ENCODE measurements at places on chromosomes 4 and X. TPM values are rescaled to one million over a fixed set of nuclear protein-coding genes. Genes with fewer than 3 reads are reported as not detected.

- no peaks in the 10 kb centered on the region for H3K27me3 ChIP-seq
- DNase-seq, result no peak
- no peak overlapping the region for H3K4me3 ChIP-seq
- no peak overlapping the region for H3K27ac ChIP-seq
- H3K4me1 ChIP-seq, result no peaks in the 10 kb centered on the region
- H3K36me3 ChIP-seq, result no peaks in the 10 kb centered on the region
These were observed 157.1 kb downstream of the PDGFRA start for GRCh38 chr4:54386042-54386669.

GRCh38 chr4:137768196-137768595, 235.9 kb upstream of the PCDH18 start:
- no peaks in the 10 kb centered on the region for H3K36me3 ChIP-seq
- H3K4me1 ChIP-seq, result no peaks in the 10 kb centered on the region
- H3K27ac ChIP-seq, result no peak overlapping the region
- no peaks in the 10 kb centered on the region for H3K27me3 ChIP-seq
- H3K4me3 ChIP-seq, result no peak overlapping the region

DNA sequence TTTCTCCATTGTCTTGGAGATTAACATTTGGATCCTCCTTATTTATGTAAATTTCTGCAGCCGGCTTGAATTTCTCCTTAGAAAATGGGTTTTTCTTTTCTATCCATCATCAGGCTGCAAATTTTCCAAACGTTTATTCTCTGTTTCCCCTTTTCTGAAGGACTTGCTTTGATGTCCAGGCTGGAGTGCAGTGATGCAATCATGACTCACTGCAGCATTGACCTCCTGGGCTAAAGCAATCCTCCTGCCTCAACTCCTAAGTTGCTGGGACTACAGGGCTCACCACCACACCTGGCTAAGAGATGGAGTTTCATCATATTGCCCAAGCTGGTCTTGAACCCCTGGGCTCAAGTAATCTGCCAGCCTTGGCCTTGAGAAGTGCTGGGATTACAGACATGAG, 144.0 kb upstream of the ZXDB start:
- no peaks in the 10 kb centered on the region for H3K36me3 ChIP-seq
- H3K4me3 ChIP-seq, result no peak overlapping the region
- no peaks in the 10 kb centered on the region for H3K4me1 ChIP-seq
- DNase-seq, result no peak
- no peak overlapping the region for H3K27ac ChIP-seq
- H3K27me3 ChIP-seq, result no peaks in the 10 kb centered on the region

- H3K36me3 ChIP-seq, result no peaks in the 10 kb centered on the region
- H3K4me3 ChIP-seq, result no peak overlapping the region
- H3K27ac ChIP-seq, result no peak overlapping the region
- H3K27me3 ChIP-seq, result peaks cover 41% of the 10 kb centered on the region
- H3K4me1 ChIP-seq, result peaks cover 4% of the 10 kb centered on the region
These were observed 5.4 kb upstream of the NEUROG2 start for GRCh38 chr4:112521123-112522023.

XPNPEP2 gene
- total RNA-seq, result 0.08 TPM

DNA sequence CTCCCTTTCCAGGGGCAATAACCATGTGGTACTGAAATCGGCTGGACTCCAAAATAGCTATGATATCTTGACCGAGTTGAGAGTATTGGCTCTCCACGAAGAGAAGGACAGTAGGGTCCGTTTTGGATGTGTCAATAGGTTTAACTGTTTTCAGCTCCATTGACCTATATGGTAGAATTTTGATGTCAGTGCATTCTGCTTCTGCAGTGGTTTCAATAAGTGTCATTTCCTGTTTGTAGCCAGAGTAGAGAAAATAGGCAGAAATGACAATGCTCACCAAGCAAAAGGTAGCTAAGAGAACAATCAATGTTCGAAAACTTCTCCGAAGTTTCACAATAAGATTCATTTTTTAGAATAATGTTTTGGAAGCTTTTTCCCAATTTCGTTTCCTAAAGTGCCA, 36.7 kb downstream of the NDST4 start:
- H3K4me1 ChIP-seq, result no peaks in the 10 kb centered on the region
- H3K27ac ChIP-seq, result no peak overlapping the region
- no peaks in the 10 kb centered on the region for H3K27me3 ChIP-seq
- no peak overlapping the region for H3K4me3 ChIP-seq

DNA sequence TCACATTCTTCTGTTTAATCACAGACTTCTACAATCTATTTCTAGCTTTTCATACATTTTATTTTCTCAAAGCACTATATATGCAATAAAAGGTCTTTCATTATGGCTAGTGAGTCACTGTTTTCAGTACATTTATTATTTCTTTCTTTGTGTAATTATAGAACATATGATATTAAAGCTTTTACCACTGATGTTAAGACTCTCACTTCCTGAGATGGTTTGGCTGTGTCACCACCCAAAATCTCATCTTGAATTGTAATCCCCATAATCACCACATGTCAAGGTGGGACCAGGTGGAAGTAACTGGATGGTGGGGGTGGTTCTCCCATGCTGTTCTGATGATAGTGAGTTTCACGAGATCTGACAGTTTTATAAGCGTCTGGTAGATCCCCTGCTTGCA, 41.9 kb downstream of the UBA6 start:
- no peak overlapping the region for H3K4me3 ChIP-seq
- H3K27ac ChIP-seq, result no peak overlapping the region
- H3K36me3 ChIP-seq, result peaks cover 32% of the 10 kb centered on the region

DNA sequence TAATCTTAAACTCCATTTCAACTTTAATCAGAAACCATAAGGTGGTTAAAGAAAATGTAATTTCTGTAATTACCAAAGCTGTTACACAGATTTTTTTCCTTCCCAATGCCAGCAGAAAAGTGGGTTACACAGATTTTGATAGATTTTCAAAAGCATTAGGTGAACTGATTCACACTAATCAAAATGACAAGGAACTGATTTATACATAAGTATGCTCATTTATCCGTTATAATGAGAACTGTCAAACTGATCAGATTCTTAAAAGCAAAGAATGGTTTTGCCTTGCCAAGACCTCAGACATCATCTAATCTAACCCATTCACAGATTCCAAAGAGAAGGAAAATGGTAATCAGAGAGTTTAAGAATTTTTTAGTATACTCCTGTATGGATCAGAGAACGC, 5.2 kb downstream of the UGDH start:
- DNase-seq, result no peak
- H3K4me3 ChIP-seq, result no peak overlapping the region
- H3K4me1 ChIP-seq, result peaks cover 22% of the 10 kb centered on the region
- H3K27ac ChIP-seq, result peak overlapping the region; percentile 12

DNA sequence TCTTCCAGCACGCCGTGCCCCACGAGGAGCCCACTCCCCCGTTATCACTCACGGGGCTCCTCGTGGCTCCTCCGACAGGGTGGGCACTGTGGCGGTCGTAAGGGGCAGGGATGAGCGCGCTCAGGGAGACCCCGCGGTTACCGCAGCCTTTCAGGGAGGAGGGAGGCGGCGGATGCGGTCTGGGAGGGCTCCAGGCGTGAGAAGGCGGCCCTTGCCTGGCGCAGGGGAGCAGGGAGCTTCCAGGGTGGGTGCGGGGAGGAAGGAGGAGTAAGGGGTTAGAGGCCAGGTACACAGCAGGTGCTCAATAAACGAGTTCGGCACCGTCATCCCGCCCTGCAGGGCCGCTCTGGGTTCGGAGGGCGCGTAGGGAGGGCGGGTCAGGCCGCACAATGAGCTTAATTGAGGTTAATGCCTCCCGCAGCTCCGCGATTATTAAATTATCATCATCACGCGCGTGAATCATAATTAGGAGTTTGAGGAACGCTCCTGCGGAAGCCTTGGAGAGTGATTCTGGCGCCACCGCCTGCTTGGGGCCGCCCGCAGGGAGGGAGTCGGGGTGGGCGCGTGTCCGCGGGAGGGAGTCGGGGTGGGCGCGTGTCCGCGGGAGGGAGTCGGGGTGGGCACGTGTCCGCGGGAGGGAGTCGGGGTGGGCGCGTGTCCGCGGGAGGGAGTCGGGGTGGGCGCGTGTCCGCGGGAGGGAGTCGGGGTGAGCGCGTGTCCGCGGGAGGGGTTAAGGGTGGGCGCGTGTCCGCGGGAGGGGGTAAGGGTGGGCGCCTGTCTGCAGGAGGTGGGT, 7.6 kb upstream of the NKX1-1 start:
- H3K4me1 ChIP-seq, result no peaks in the 10 kb centered on the region
- no peak overlapping the region for H3K4me3 ChIP-seq
- no peaks in the 10 kb centered on the region for H3K36me3 ChIP-seq
- H3K27me3 ChIP-seq, result no peaks in the 10 kb centered on the region
- DNase-seq, result no peak

DNA sequence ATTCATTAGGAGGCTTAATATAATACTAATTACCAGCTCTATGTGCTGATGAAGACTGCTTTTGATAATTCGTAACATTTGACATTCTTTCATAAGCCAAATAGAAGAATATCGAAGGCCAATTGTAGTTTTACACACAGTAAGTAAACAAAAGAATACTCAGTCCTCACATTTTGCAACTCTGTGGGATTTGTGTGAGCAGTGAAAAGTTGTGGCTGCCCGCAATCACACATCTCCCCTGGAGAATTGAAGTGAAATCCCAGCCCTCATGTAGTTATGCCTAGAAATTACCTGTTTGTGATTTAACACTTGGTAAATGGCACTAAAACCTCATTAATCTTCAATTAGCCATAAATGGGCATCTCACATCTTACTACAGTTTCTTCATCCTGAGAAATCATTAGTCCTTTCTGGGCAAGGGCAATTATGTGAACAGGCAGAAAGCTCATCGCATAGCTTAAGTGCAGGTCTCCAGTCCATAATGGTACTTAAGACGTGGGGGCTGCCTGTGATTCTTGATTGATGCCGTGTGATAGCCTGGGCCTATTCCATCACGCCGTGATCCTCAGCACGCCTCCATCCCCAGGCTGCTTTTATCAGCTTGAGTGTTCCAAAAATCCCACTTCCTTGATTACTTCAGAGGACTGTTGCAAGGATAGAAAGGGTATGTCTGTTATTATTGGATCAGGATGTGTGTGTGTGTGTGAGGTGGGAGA, 97.9 kb upstream of the METTL14 start:
- H3K4me3 ChIP-seq, result no peak overlapping the region
- no peaks in the 10 kb centered on the region for H3K27me3 ChIP-seq
- DNase-seq, result no peak
- H3K4me1 ChIP-seq, result no peaks in the 10 kb centered on the region
- H3K27ac ChIP-seq, result no peak overlapping the region
- no peaks in the 10 kb centered on the region for H3K36me3 ChIP-seq

UCHL1 gene
- 21.9 TPM for total RNA-seq

DNA sequence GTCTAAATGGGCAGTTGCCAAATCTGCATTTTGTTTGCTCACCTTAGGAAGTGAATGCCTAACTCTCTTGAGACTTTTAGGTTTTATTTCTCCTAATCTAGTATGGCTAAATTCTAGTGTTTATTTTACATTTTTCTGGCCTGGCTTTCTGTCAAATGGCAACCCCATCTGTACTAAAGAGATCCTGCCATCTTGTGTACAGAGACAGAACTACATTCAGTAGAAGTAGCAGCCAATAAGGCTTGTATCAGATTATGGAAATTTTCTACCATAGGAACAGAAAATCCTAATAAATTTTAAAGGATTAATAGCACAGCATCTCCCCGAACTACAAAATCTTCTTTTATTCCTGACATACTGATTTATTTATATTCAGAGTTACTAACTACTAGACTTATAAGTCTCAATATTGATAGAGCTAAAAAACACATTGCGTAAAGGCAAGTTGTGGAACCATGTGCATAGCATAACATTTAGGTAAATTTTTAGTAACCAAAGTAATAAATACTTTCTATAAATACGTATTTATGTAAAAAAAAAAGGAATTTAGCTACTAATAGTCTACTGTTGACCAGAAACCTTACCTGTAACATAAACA, 45.5 kb downstream of the TMEM144 start:
- H3K27ac ChIP-seq, result no peak overlapping the region
- no peaks in the 10 kb centered on the region for H3K36me3 ChIP-seq

TRAM1L1 gene
- 1.4 TPM for total RNA-seq

DNA sequence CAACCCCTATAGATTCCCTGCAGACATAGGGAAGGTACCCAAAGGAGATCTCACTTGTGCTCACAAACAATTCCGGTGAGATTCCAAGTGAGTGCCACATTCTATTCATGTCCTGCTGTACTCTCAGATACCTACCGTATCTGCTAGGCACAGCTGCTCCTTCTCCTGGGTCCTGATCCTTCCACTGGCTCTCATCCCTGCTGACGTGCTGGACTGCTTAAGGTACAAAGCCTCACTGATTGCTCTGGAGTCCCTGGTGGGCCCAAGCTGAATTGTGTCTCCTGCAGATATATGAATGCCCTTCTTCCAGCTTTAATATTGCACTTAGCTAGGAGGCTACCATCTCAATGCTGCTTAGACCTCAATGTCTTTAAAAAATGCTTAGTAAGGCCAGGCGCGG, 2.4 kb downstream of the TCEAL1 start:
- no peaks in the 10 kb centered on the region for H3K27me3 ChIP-seq
- no peak for DNase-seq
- no peak overlapping the region for H3K4me3 ChIP-seq
- H3K4me1 ChIP-seq, result no peaks in the 10 kb centered on the region
- H3K27ac ChIP-seq, result no peak overlapping the region
- no peaks in the 10 kb centered on the region for H3K36me3 ChIP-seq

MGAT4D gene
- total RNA-seq, result not detected

- no peak overlapping the region for H3K27ac ChIP-seq
- no peak overlapping the region for H3K4me3 ChIP-seq
- no peaks in the 10 kb centered on the region for H3K27me3 ChIP-seq
- DNase-seq, result no peak
- no peaks in the 10 kb centered on the region for H3K4me1 ChIP-seq
These were observed 19.8 kb upstream of the XKRX start for GRCh38 chrX:100948557-100948956.
